ENCODE measurements at places on chromosomes 7 and 10.

DNA sequence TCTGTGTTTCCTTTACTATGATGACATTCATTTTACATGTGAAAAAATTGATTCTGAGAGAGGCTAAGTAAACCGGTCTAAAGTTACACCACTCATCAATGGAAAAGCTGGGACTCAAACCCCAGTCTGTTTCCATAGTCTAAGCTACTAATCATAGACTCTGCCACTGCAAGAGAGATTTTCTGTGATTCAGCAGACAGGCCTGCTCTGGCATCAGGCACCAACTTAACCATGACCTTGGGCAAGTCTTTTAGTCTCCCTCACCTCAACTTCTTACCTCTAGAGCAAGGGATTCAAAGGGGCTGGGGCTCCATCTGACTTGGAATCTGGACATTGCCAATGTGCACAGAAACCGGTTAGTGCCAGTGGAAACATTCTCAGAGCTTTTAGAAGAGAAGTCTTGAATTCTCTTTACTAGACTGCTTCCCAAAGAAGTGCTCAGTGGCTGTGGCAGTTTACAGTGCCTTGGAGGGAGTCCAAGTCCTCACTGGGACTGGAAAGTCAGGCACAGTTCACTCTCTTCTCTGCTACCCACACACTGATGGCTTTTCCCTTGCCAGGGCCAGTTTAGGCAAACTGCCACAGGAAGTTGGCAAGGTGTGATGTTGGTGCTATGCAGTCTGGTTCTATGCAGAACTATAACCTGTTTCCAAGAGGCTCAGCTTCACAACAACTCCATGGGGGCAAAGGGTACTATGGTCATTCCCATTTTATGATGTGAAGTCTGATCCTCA, 4.5 kb upstream of the BLNK start:
- no peak for ATAC-seq

DNA sequence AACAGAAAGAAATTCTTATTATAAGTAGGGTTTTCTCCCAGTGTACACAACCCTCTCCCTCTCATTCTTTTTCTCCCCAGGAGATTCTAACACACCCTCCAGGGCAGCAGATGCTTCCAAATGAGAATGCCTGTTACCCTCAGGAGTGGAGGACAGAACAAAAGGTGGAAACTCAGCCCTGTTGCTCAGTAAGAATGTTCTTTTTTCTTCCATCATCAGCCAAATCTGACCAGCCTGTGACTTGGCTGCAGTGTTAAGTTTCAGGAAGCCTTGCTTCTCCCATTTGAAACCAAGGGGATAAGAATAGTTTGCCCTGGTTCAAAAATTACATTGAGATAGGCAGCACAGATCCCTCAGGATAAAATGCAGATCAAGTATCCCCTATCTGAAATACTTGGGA, 77.5 kb upstream of the EEPD1 start:
- ATAC-seq = no peak

GRCh38 chr10:80946073-80946472, 408.4 kb downstream of the SH2D4B start:
- no peak for ATAC-seq

DNA sequence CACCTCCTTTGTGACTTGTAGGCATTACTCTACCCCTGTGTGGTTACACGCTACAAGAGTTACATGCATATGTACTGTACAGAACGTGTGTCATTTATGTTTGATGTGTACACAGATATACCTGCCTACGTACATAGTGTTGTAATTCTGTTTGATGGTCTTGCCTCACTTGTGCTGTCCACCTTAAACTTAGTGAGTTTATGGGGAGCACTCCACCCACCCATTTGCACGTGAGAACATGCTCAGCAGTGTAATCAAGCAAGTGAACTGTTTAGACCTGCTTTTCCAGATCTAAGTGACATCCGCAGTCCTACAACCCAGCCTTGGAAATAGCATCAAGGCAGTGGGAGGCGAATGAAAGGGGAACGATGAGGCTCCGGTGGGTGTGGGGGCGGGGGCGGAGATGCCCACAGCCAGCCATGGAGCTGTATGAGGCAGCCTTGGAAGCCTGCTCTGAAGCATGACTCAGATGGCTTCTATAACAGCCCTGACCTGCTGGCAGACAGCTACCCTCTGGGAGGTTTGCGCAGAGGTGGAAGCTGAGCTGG, 52.1 kb downstream of the SUFU start:
- no peak for ATAC-seq

DNA sequence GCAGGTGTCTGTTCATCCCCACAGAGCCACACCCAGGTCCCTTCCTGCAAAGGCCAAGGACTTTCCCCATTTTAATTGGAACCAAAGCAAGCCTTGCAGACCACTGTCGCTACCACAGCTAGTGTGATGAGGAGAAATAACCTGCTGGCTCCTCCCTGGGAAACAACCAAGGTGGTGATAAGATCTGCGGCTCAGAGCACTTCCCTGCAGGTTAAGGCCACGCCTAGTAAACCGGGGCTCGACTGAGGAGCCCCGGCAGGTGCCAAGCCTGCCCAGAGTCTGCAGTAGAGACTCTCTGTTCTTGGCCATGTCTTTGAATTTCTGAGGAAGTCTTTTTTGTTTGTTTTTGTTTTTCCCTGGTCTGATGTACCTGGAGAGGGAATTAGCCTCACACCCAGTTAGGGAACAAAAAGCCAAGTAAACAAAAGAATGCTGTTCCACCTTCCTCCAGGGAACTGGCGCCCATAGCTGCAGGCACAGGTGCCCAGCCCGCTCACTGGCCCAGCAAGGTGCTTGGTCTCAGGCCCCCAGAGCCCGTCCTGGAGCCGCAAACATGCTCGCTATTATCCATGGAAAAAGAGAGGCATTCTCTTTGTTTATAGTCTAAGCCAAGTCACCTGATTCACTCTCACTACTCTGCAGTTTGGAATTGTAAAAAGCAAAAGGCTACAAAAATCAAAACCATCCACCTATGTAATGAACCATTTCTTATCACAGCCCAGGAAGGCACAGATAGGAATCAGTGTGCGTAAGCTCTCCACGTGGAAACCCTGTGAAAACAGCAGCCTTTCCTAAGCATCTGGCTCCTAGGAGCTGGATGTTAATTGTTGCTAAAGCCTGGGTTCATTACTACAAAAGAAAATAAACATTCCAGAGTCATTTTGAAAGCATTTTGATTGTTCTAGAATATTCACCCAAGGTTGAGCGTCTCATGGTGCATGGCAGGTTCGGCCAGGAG, 2.7 kb downstream of the GPR146 start:
- no peak for ATAC-seq

GRCh38 chr7:17772581-17773288, 167.6 kb downstream of the SNX13 start:
- ATAC-seq = no peak

GRCh38 chr10:108812906-108813305, 1110.4 kb downstream of the XPNPEP1 start:
- no peak for ATAC-seq

Measured in stimulated activated memory B cell treated with anti-CD40 and anti-IgM and Interleukin-4, amounts not matched to agents 10 μg/mL and 1 μg/mL and 100 μg/mL, for 72 hours (primary cell).